ENCODE measurements at places on chromosomes 3 and 15.

GRCh38 chr3:8868996-8869395, 94.3 kb downstream of the RAD18 start:
- DNase-seq = no peak

DNA sequence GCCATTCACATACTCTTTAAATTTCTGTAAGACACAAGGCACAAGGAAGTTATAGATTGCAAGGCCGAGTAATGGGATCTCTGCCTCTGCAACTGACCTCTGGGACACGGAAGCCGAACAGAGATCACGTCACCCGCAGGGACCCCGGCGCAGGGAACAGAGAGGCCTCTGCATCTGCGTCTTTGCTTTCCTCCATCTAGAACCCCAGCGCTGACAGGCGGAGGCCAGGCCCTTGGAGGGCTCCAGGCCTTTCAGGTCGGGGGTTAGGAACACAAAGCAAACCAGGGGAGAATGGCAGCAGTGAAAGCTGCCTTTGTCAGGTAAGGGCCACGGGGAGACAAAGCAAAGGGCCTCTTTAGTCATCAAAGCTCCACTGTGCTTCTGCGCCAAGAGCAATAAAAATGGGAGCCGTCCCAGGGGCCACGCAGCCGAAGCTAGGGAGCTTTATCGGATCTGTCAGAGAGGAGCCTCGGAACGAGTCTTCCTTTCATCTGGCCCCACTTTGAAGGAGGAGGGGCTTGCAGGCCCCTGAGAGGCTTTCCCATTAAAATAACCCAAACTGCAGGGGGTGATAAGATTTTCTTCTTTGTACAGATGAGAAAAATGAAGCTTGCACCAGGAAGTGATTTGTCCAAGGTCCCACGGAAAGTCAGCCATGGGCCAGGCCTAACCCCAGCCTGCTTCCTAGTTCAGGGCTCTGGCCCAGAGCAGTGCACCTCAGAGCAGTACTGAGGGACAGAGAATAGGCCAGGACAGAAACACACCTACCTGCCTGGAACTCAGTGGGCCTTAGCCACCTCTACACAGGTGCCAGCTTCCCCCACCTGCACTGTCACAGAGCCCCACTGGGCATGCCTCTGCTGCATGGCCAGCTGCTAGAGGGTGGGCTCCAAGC, 84.4 kb upstream of the RAD18 start:
- DNase-seq = no peak

- no peak for DNase-seq
Observed at GRCh38 chr15:33161209-33161608, 33.3 kb downstream of the FMN1 start.

GRCh38 chr15:92243227-92243626, 150.5 kb upstream of the ST8SIA2 start:
- DNase-seq = no peak

GRCh38 chr3:59780209-59780608, 730.4 kb upstream of the CFAP20DC start:
- DNase-seq = no peak

GRCh38 chr15:67084561-67084960, 19.2 kb downstream of the SMAD3 start:
- DNase-seq = no peak

GRCh38 chr3:144252896-144253295, 281.3 kb downstream of the DIPK2A start:
- no peak for DNase-seq
